ELR (cell line): ENCODE measurements at places on chromosomes 3 and 15.

DNA sequence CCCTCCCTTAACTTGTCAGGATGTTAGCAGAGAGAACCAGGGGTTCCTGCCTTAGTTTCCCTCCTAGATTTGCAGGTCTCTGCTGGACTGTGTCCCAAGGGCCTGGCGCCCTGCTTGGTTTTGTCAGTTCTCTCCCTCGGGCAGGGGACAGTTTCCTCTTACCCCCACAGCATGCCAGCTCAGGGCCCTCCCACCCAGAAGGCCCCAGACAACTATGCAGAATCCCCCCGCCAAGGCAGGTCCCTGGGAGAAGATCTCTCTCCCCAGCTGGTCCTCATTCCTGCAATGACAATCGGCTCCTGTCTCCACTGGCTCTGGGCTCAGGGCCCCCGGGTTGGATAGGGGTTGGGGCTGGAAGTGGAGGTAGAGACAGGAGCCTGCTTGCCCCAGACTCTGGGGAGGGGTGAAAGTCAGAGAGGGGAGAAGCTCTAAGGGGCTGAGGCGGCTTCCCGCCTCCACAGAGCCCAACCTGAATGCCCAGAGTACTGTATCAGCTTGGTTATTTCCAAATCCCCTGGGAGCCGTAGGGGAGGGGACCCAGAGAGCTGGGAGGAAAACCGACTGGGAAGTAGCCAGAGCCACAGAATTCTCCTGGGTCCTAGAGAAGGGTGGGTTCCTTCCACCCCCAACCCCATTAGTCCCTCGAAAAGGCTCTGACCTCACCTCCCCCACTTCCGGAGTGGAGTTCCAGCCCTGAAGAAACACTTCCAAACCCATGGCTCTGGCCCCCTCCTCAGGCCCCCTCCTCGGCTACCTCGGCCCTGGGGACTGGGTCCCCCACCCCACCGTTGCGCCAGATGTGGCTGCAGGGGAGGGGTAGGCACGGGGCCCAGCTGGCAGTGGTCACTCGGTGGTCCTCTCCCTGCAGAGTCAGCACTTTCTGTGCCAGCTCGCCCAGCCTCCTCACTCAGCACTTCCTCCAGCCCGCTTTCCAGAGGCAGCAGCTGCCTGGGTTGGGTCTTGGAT is 3.8 kb upstream of the LOXL1 start:
- peak; percentile 34 for DNase-seq

- peak; percentile 49 for DNase-seq
These were observed 319.9 kb upstream of the ICE2 start for GRCh38 chr15:60798821-60799220.

- no peak for DNase-seq
These were observed 53.1 kb downstream of the BOC start for GRCh38 chr3:113264283-113265131.

DNA sequence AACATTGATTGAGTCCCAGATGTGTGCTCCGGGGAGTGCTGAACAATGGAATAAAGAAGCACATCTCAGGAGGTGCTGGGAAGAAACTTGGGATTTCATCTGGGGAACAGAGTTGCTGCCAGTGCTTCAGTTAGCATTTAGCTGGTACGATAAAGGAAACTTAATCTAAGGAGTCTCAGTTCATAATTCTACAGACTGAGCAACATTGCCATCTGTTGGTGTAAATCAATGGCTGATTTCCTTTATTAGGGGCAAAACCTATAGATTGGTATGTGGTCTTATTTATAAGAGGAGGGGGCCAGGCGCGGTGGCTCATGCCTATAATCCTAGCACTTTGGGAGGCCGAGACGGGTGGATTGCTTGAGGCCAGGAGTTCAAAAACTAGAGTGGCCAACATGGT is 8.9 kb downstream of the MKRN2OS start:
- no peak for DNase-seq
